Activated CD8-positive, alpha-beta T cell treated with anti-CD3 and anti-CD28 coated beads for 36 hours (primary cell): ENCODE measurements at places on chromosomes 5 and 9. TPM values are rescaled to one million over a fixed set of nuclear protein-coding genes. Genes with fewer than 3 reads are reported as not detected.

Gene RFESD
- total RNA-seq = 9.8 TPM

Gene LMX1B
- not detected for total RNA-seq

Gene GABRA6
- not detected for total RNA-seq

Gene IFNA21
- not detected for total RNA-seq

Gene CNTFR
- total RNA-seq = not detected

Gene NEURL1B
- 0.22 TPM for total RNA-seq

Gene ORM1
- not detected for total RNA-seq

Gene TPD52L3
- total RNA-seq = not detected

Gene SPATA6L
- total RNA-seq = 0.43 TPM

Gene SLC6A18
- total RNA-seq = not detected

Gene TAF1L
- not detected for total RNA-seq

Gene TMEM141
- total RNA-seq = 51.1 TPM

Gene ARRDC3
- total RNA-seq = 35.4 TPM

Gene ADCY2
- total RNA-seq = not detected

Gene FRMD3
- 1.1 TPM for total RNA-seq

Gene IL9
- not detected for total RNA-seq

Gene TGFBR1
- total RNA-seq = 34.3 TPM
